ENCODE measurements at places on chromosomes 6 and 20.

- no peak for DNase-seq
Measured at GRCh38 chr6:84228198-84228543, 728 bp upstream of the CEP162 start.

GRCh38 chr6:153084393-153084792 is 46.7 kb downstream of the RGS17 start:
- no peak for DNase-seq

GRCh38 chr6:98547634-98548033 is 286.7 kb upstream of the POU3F2 start:
- no peak for DNase-seq

DNA sequence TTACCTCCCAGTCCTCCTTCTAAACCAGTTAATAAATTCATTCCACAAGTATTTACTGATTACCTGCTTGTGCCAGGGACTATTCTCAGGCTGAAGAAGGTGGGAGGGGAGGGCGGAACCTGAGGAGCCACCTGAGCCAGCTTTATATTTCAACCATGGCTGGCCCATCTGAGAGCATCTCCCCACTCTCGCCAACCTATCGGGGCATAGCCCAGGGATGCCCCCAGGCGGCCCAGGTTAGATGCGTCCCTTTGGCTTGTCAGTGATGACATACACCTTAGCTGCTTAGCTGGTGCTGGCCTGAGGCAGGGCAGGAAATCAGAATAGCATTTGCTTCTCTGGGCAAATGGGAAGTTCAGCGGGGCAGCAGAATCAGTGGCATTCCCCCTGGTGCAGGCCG is 4.9 kb upstream of the AAR2 start:
- no peak for DNase-seq

DNA sequence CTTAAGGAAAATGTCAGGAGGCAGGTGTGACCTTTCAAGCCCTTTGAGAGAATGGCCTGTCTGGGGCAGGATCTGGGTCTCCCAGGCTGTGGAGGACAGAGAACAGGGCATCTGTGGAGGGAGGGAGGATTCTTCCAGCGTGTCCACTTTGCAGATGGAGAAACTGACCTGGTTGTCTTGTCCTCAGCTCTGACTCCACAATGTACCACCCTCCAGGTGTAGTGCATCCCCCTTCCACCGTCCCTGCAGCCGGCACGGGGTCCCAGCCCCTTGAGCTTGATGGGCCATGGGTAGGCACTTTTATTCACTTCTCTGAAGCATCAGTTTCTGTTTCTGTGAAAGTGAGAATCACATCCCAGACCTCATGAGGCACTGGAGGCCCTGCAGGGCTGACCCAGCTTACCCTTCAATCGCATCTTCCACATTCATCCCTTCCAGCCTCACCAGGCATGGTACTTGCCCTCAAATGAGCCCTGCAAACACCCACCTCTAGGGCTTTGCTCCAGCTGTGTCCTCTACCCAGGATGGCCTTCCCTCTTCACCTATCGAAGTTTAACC is 4.6 kb upstream of the TGM2 start:
- DNase-seq: no peak

Measured in activated T-helper 1 cell treated with anti-CD3 and anti-CD28 coated beads, Interleukin-2, amount 50 U/mL, for 16 hours (primary cell).